ENCODE measurements at places on chromosomes 4 and X. TPM values are rescaled to one million over a fixed set of nuclear protein-coding genes. Genes with fewer than 3 reads are reported as not detected.

GRCh38 chr4:155591738-155592143 lies 74.9 kb upstream of the GUCY1A1 start:
- H3K27me3 ChIP-seq, result no peaks in the 10 kb centered on the region
- no peak overlapping the region for H3K27ac ChIP-seq
- no peaks in the 10 kb centered on the region for H3K36me3 ChIP-seq
- DNase-seq, result no peak

DNA sequence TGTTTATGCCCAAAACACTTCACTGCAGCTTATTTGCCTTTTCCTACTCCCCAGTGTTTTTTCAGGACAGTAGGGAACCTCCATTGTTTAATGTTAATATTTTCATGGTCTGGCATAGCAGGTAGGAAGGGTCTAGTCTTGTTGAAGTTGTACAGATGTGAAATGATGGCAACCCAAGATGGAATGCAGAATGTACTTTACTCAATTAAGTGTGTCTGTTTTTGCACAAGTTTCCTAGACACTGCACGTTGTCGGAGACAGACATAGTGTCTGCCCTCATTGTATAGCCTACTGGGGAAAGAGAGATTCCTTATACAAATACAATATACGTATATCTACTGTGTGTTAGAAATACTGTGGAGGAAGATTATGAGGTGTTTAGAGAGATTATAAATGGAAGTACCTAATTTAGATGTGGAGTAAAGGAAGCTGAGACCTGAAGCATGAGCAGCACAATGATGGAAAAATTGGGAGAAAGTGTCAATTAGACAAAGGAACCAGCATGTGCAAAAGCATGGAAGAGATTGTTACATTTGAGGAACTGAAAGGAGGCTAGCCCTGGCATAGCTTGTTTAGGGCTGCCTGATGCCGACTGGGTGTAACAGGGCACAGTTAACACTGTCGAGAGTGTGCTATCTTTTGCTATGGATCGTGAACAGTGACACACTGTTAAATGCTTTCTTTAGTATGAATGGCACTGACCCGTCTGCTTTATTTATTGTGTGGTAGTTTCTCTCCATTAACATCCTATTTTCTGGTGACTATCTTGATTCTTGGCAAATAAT lies 18.4 kb downstream of the CPEB2 start:
- no peak overlapping the region for H3K4me3 ChIP-seq
- H3K27me3 ChIP-seq, result no peaks in the 10 kb centered on the region
- DNase-seq, result no peak
- H3K36me3 ChIP-seq, result peaks cover 3% of the 10 kb centered on the region
- H3K4me1 ChIP-seq, result no peaks in the 10 kb centered on the region

- no peak overlapping the region for H3K27ac ChIP-seq
- H3K36me3 ChIP-seq, result no peaks in the 10 kb centered on the region
- H3K4me3 ChIP-seq, result no peak overlapping the region
- no peaks in the 10 kb centered on the region for H3K4me1 ChIP-seq
Measured at GRCh38 chrX:127558811-127559210, 493.4 kb downstream of the ACTRT1 start.

GRCh38 chrX:23392195-23392594 lies 57.5 kb downstream of the PTCHD1 start:
- no peak overlapping the region for H3K4me3 ChIP-seq
- H3K36me3 ChIP-seq, result no peaks in the 10 kb centered on the region
- no peak for DNase-seq
- no peaks in the 10 kb centered on the region for H3K27me3 ChIP-seq
- H3K4me1 ChIP-seq, result no peaks in the 10 kb centered on the region
- H3K27ac ChIP-seq, result no peak overlapping the region

VGLL1 gene
- total RNA-seq, result not detected

GRCh38 chrX:134338527-134338926 lies 101.5 kb downstream of the CCDC160 start:
- H3K36me3 ChIP-seq, result no peaks in the 10 kb centered on the region
- DNase-seq, result no peak
- H3K4me1 ChIP-seq, result no peaks in the 10 kb centered on the region
- H3K4me3 ChIP-seq, result no peak overlapping the region
- peaks cover 12% of the 10 kb centered on the region for H3K27me3 ChIP-seq

NUDT10 gene
- total RNA-seq, result 0.76 TPM

ATP5ME gene
- 196 TPM for total RNA-seq

ABCG2 gene
- total RNA-seq, result 14.8 TPM

UBA1 gene
- 167 TPM for total RNA-seq

DNA sequence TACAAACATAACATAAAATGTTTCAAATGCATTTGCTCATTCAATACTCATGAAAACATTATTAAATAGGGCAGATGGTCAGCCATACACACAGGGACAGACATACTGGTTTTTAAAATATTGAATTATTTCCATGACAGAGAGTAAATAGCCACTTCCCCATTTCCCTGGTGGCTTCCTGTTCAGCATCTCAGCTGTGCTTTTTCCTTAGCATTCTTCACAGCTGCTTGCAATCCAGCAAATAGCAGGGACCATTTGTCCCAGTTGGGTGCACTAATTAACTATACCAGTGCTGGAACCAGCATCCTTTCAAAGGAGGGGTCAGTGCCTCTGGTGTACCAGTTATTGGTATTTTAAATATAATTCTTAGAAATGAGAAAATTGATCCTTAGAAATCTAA lies 964.7 kb downstream of the RAB28 start:
- H3K27me3 ChIP-seq, result no peaks in the 10 kb centered on the region
- no peaks in the 10 kb centered on the region for H3K4me1 ChIP-seq
- no peak overlapping the region for H3K4me3 ChIP-seq
- no peak overlapping the region for H3K27ac ChIP-seq
- no peaks in the 10 kb centered on the region for H3K36me3 ChIP-seq
- DNase-seq, result no peak

RXFP1 gene
- 8.9 TPM for total RNA-seq

GRCh38 chr4:152434011-152434410 lies 101.9 kb downstream of the FBXW7 start:
- no peak for DNase-seq
- no peaks in the 10 kb centered on the region for H3K27me3 ChIP-seq
- H3K4me1 ChIP-seq, result no peaks in the 10 kb centered on the region
- H3K36me3 ChIP-seq, result no peaks in the 10 kb centered on the region
- H3K27ac ChIP-seq, result no peak overlapping the region

GRCh38 chrX:39308126-39308525 lies 506.9 kb downstream of the MID1IP1 start:
- no peak overlapping the region for H3K27ac ChIP-seq
- H3K36me3 ChIP-seq, result no peaks in the 10 kb centered on the region
- no peaks in the 10 kb centered on the region for H3K4me1 ChIP-seq

PHOX2B gene
- 9.4 TPM for total RNA-seq

IQCM gene
- total RNA-seq, result not detected

DNA sequence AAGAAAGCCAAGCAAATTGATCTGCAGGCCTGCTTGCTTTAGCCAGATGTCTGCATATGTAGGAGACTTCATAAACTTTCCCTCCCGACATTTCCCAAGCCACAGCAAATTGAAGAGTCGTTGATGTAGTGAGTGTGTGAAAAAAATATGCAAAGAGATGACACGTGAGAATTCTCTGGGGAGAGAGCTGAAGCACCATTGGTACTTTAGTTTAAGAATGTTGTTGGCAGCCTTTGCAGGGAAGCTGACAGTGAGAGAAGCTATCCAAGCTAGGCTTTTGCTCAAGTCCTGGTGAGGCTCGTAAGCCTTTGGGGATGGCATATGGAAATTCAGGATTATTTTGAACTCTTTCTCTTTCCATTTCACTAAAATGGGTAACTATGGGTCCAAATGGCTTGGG lies 87.5 kb downstream of the GLRA2 start:
- DNase-seq, result no peak
- H3K36me3 ChIP-seq, result no peaks in the 10 kb centered on the region
- H3K4me1 ChIP-seq, result no peaks in the 10 kb centered on the region
- no peak overlapping the region for H3K27ac ChIP-seq
- no peak overlapping the region for H3K4me3 ChIP-seq

DNA sequence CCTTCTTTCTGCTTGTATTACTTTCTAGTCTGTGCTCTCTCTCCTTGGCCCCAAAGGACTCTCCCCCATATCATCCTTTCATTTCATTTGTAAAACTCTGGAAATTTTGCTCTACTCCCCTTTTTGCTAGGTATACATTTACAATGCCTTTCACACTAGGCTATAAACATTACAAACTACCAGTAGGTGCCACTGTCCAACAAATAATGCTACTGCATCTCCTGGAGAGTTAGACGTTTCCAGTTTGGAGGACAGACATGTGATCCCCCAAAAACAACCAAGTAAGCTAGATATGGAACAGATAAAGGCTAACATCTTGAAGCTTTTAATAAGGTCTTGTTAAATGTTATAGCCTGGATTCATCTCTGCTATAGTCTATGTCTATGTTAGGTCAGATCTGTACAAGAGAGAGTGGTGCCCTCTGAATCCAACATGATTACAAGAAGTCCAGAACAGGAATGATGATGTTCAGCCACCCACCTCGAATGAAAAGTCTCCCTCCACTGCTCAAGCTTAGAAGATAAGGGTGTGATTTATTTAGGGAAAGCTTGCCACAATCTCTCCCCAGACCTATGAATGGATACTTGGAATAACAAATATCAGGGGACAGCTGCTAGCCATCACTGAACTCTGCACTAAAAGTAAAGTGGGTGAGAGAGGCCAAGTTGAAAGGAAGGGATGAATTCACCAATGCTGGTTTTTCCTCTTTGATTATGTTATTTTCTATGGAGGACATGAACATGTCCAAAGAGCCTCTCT lies 14.3 kb downstream of the CBR4 start:
- no peak for DNase-seq
- H3K4me1 ChIP-seq, result no peaks in the 10 kb centered on the region
- H3K27me3 ChIP-seq, result no peaks in the 10 kb centered on the region
- no peaks in the 10 kb centered on the region for H3K36me3 ChIP-seq
- no peak overlapping the region for H3K4me3 ChIP-seq

TMEM47 gene
- total RNA-seq, result 27.0 TPM

GRCh38 chr4:141652161-141652778 lies 15.9 kb downstream of the IL15 start:
- H3K27ac ChIP-seq, result no peak overlapping the region
- H3K4me1 ChIP-seq, result peaks cover 10% of the 10 kb centered on the region
- H3K36me3 ChIP-seq, result no peaks in the 10 kb centered on the region

SCD5 gene
- total RNA-seq, result 249 TPM

DSPP gene
- total RNA-seq, result not detected

DNA sequence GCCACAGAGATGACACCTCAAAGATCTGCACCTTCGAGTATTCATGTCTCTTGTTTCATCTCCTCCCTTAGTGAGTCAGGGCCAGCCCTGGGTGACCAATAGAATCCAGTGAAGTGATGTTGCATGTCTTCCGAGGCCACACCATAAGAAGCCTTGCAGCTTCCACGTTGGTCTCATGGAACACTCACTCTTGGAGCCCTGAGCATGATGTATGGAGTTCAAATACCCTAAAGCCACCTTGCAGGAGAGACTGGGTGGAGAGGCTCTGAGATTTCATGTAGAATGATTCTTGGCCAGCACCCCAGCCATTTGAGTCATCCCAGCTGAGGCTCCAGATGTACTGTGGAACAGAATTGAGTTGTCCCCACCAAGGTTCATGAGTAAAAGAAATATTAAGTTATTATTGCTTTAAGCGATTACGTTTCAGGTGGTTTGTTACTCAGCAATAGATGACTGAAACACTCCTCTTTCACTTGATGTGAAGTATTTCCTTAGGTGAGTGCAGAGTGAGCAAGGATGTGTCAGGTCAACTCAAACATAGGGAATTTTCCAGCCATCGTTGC lies 5.0 kb upstream of the RP2 start:
- no peaks in the 10 kb centered on the region for H3K27me3 ChIP-seq
- H3K4me1 ChIP-seq, result no peaks in the 10 kb centered on the region
- no peak for DNase-seq
- no peak overlapping the region for H3K27ac ChIP-seq
- H3K4me3 ChIP-seq, result no peak overlapping the region

DNA sequence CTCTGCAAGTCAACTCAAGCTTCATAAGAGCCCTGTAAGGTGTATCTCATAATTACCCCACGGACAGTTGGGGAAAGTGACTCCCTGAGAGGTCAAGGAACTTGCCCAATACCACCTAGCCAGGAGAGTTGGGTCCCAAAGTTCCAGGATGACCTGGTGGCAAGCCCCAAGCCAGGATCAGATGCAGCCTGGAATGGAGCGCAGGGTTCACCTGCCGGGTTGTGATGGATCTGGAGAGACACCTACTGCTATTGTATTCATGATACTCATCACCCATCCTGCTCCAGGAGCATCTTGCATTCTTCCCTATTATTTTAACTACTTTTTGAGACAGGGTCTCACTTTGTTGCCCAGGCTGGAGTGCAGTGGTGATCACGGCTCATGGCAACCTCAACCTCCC lies 36.1 kb downstream of the ZBTB49 start:
- H3K4me3 ChIP-seq, result no peak overlapping the region
- DNase-seq, result no peak
- no peaks in the 10 kb centered on the region for H3K27me3 ChIP-seq
- H3K36me3 ChIP-seq, result no peaks in the 10 kb centered on the region
- no peaks in the 10 kb centered on the region for H3K4me1 ChIP-seq

DNA sequence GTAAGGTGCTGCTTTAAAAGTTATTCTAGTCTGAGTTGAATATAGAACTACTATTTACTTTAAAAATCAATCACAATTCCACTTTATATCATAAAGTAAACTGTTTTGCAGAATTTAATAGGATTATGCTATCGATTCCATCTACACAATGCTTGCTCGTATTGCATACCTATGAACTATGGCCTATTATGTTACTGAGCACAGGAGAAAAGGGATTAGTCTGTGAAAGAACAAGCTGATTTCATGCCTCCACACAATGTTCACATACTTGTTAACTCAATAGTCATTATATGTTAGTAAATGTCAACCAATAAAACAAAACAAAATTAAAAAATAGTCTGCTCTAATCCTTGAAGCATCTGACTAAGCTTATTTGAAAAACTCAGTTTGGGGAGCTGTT lies 223.6 kb downstream of the PCDH10 start:
- H3K4me3 ChIP-seq, result no peak overlapping the region
- no peak for DNase-seq
- H3K36me3 ChIP-seq, result no peaks in the 10 kb centered on the region
- no peaks in the 10 kb centered on the region for H3K4me1 ChIP-seq
- H3K27me3 ChIP-seq, result no peaks in the 10 kb centered on the region
- H3K27ac ChIP-seq, result no peak overlapping the region

MAGEA12 gene
- total RNA-seq, result not detected

Data from adrenal gland (tissue), 19 donors.